ENCODE measurements at places on chromosomes 1 and 21.

- DNase-seq = no peak
Measured at GRCh38 chr1:203083463-203083921, 2.3 kb downstream of the MYOG start.

DNA sequence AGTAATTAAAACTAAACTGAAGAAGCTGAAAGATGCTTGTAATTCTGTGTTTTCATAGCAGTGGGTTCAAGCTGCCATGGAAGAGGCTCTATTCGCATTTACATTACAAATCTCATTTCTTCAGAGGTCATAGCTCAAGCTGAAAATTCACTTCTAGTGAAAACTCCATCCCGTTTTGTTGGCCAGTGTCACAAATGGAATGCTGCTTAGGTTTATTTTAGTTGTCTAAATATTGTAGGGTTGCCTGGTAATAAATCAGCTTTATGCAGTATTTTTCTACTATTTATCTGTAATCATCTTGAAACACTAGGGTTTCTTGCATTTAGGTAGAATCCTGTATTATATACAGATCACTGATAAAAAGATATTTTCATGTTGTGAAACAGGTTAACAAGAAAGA lies 240.6 kb downstream of the PTBP2 start:
- no peak for DNase-seq

- DNase-seq = no peak
Measured at GRCh38 chr1:203990118-203990517, 82.8 kb upstream of the SOX13 start.

GRCh38 chr1:35915693-35916092 lies 15.2 kb upstream of the AGO3 start:
- no peak for DNase-seq

- DNase-seq = no peak
Measured at GRCh38 chr1:54400329-54400728, 5.9 kb downstream of the SSBP3 start.

- DNase-seq = no peak
Measured at GRCh38 chr1:241356519-241357365, at the start of gene RGS7. Gene RGS7, minus strand, starts transcription at chr1:241357205.

- no peak for DNase-seq
Measured at GRCh38 chr1:9732123-9732971, 80.8 kb downstream of the PIK3CD start.

- DNase-seq = no peak
Measured at GRCh38 chr21:45543371-45543709, 1.1 kb upstream of the SLC19A1 start.
